ENCODE measurements at places on chromosomes 12 and 14.
A peak's percentile ranks its signal among the peaks of the same experiment; 100 is the strongest.

GRCh38 chr12:70603044-70603443, 34.2 kb downstream of the PTPRB start:
- DNase-seq: no peak

DNA sequence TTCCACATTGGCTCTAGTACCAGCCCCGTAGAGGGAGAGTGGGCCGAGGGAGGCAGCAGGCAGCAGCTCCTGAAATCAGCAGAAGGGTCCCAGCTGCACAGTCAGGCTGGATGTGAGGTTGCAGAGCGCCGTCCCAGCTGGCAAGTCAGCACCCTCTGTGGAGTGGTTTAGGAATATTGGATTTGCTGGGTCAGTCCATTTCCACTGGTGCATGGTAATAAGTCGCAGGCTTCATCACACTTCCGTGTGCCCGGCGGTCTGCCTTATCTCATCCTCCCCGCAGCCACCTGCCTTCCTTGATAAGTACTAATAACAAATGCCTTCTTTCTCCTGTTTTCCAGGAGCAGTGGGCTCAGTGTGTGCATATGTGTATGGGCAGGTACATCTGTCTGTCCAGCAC, 112.9 kb downstream of the TSPAN9 start:
- DNase-seq: no peak

- DNase-seq: no peak
Observed at GRCh38 chr14:105888784-105889665, 362.6 kb downstream of the TMEM121 start.

DNA sequence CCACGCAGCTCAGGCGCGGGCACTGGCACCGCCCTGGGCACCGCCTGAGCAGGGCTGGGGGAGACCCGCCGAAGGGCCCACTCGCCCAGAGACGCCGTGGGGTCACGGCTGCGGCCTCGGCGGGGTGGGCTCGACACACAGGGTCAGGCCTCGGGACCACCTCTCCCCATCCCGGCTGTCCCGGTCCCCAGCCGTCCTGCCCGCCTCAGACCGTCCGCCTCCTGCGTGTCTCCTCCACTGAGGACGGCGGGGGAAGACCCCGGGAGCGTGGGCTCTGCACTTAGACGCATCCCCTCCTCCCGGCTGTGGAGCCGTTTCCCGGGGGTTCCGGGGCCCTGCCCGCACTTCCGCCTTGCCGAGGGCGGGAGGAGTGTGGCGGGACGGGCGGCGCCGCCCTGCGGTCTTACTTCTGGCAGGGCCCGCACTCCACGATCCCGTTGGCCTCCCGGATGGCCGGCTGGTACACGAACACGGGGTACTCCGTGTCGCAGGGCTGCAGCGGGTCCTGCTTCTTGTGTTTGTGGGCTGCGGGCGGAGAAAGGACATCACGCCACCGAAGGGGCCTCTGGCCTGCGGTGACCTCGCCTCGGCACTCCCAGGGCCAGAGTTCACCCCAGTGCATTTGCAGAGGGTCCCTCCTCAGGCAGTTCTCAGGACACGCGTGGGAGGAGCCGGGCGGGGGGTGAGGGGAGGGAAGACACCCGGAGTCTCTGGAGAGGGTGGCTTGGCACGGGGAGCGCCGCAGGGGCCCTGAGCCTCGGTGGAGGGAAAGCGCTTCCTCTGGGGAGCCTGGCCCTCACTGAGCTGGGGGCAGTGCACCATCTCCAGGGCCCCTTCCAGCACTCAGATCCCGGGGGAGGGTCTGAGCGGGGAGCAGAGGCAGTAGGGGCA, 23.1 kb upstream of the LRTM2 start:
- DNase-seq: peak; percentile 80

- DNase-seq: no peak
Observed at GRCh38 chr14:68661226-68662225, 131.3 kb downstream of the ZFP36L1 start.

DNA sequence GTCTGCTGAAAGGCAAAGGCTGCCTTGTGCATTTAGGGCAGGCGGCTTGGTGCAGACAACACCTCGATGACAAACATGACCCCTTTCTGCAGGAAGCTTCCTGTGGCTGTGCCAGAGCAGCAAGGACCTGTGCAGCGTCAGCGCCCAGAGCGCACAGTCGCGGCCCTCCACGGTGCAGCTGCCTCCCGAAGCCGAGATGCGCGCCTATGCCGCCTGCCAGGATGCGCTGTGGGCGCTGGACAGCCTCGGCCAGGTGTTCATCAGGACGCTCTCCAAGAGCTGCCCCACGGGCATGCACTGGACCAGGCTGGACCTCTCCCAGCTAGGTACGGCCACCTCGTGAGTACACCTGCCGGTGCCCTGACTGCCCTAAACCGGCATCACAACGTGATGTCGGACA, 57.3 kb downstream of the ANKRD9 start:
- no peak for DNase-seq

DNA sequence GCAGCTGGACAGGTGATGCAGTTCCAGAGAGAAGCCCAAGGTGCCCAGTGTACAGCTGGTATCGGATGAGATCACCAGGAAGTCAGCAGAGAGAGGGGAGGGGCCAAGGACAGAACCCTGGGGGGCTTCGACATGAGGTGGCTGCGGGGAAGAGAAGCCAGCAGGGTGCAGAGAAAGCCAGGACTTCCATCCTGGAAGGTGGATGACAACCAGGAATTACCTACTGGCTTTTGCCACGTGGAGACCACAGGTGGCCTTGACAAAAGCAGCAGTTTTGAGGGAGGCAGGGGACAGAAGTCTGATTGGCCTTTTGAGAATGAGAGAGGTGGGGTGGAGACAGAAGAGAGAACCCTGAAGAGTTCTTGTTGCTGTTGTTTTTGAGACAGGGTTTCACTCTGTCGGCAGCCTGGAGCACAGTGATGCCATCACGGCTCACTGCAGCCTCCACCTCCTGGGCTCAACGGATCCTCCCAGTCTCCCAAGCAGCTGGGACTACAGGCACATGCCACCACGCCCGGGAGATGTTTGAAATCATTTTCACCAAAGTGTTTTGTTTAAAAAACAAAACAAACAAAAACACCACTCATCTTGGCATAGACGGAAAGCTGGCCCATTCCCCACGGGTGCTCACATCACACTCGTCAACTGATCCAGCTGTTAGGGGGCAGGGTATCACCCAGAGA, 35.2 kb downstream of the CDC42BPB start:
- no peak for DNase-seq

DNA sequence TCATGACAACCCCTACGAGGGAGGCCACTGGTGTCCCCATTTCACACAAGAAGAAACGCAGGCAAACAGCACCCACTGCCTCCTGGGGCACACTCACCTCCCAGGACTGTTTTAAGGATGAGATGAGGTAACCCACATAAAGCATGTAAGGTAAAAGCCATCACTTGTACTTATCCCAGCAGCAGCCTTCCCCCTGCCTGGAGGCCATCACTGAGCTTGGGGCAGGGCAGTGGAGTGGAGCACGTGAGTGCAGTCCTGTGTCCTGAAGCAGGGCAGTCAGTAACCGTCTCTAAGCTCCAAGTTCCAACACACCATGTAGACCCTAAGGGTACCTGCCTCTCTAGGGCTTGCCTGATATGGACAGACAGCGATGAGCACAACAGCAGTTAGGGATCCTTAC, 1.7 kb downstream of the POLE start:
- DNase-seq: no peak

DNA sequence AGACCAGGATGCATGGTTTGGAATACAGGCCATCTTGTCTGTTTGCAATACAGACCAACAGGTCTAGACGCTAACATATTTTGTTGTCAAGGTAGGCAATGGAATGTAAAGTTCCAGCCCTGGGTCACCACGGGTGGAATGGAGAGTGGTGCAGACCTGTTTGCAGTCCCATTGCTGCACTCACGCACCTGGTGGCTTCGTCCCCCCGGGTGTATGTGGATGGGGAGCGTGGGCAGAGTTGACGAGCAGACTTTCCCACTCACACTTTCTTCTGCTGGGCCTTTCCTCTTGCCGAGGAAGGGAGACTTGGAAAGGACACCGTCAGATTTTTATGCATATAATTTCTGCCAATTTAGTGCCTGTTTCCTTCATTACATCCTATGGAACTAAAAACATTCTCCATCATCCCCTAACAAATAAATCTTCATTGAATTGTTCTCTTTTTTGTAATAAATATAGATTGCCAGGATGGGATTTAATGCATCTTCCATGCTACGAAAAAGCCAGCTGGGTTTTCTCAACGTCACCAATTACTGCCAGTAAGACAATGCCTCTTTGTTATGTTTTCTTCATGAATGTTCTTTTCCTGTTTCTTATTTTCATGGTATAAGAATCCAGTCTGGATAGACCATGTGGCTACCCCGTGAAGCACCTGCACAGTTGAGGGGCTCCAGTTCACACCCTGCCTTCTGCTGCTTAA, 15.2 kb downstream of the DCAF4 start:
- DNase-seq: no peak

GRCh38 chr12:54390668-54391551, 6.4 kb upstream of the ZNF385A start:
- peak; percentile 68 for DNase-seq

DNA sequence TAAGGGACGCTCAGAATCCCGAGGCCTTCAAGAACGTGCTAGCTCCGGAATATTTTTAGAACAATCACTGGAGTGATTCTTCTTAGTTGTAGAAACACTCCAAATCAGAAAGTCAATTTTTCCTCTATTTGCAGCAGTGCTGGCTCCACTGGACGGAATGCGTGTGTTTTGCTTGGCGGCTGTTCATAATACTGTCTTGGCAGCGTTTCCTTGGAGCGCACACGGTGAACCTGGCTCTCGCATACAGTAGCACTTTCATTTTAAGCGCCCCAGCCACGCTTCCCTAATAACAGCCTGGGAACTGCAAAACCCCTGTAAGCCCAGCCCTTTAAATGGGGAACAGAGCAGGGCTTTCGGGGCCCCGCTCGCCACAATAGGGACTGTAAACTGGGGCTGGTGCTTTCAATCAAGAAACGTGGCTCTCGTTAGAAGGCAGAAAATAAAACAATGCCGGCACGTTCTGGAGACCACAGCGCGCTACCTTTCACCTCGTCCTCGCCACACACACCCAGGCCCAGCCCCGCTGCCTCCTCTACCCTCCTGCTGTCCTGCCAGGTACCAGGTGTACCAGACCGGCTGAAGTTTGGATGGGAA, 79.9 kb downstream of the BCL11B start:
- no peak for DNase-seq

DNA sequence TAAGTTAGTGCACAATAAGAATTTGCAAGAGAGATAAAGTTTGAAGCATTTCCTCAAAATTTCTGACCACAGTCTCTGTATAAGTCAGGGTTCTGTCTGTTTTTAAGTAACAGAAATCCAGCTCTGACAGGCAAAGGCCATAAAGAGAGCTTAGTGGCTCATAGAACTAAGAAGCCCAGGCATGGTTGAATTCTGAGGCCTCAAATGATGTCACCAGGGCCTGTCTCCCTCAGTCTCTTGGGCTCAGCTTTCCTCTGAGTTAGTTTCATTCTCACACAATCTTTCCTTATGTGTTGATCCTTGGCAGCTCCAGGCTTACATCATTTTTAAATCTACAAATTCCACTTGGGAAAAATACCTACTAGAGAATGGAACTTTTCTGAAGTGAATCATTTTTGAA, 173.4 kb upstream of the ATP2B1 start:
- DNase-seq: peak; percentile 42

- no peak for DNase-seq
Observed at GRCh38 chr14:90599748-90600507, 203.1 kb downstream of the CALM1 start.

- no peak for DNase-seq
Observed at GRCh38 chr12:24483732-24484131, 465.2 kb downstream of the BCAT1 start.

DNA sequence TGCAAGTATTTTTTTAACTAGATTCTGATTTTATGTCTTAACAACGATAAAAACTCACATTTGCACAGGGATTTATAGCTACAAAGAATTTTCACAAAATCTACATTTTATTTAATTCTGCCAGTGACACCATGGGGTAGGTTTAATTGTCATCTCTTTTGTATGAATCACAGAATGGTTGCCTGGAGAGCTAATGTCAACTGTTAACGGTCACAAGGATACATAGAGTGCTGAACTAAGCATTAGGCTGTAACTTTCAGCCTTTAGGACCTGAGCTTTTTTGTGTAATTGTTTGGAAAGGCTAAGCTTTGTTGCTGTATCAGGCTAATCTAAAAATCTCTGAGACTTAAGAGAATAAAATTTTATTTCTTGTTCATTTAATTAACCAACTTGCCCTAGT, 465.3 kb upstream of the TBX3 start:
- DNase-seq: no peak

DNA sequence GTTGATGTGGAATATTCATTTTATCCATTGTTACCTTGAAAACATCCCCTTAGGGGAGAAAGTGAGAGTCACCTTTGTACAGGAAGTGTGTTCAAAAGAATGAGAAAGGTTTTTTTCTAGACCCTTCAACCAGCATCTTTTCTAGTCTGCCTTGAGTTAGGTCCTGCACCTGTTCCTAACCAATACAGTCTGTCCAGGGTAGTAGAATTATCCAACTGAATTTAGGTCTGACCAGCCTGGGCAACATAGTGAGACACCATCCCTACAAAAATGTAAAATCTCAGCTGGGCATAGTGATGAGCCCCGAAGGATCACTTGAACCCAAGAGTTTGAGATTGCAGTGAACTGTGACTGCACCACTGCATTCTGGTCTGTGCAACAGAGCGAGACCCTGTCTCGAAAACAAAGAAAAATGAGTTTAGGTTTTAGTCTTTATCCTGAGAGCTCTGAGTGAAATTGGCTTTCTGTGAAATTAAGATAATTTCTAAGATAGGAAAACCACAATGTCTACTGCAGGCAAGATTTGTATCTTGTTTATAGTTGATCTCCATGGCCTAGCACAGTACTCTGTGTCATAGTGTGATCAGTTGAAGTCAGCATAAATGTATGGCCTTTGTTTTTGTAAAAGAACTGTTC, 25.2 kb downstream of the ARHGAP5 start:
- DNase-seq: no peak

- DNase-seq: no peak
Observed at GRCh38 chr12:29133680-29134079, 15.4 kb upstream of the FAR2 start.

GRCh38 chr12:83471341-83471740, 784.6 kb downstream of the TMTC2 start:
- no peak for DNase-seq

DNA sequence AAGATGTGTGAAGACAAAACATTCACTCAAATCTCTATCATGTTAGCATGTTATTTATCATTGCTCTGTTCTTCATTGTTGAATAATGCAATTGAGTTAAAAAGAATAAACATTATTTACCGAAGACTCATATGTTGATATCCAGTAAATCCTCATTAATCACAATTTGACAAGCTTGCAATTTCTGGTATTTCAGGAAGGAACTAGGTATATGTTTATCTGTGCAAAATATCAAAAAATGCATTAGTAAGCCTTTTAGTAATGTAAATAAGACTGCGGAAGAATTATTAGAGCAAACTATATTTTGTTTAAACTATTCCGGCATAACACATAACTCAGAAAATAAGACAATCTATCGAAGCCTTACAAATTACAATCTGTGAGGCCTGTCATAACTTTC, 222.7 kb upstream of the NOVA1 start:
- no peak for DNase-seq
